ENCODE measurements at places on chromosomes 7 and 10. TPM values are rescaled to one million over a fixed set of nuclear protein-coding genes. Genes with fewer than 3 reads are reported as not detected.

DNA sequence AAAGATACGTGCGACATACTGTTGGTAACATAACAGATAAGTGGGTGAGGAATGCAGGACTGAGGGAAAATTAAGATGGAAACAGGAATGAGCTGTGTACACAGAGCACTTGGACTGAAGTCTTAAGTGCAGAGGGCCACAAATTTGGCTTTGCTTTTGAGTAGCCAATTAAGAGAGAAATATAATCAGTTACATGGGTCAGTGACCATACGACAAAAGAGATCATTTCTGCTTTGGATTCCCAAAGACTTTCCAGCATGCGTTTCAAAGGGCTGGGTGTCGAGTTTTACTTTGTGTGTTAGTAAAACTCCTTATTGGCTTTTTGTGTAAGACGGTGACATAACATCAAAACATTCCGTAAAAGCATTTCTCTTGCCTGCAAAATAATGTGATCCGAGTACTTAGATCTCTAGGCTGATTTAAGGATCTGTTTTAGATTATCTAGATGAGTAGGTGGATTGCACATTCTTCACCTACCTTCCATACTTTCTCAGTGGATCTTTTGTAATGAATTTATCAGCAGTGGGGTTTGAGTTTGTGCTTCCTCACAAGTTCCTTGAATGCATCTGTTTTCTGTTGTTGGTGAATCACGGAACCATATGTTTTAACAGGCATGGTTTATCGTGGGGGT is 7.5 kb downstream of the RABGEF1 start:
- DNase-seq: no peak

GRCh38 chr7:43905956-43906330 is 453 bp downstream of the URGCP start:
- DNase-seq: peak; percentile 60

SYT15B gene
- total RNA-seq: 0.51 TPM

DNA sequence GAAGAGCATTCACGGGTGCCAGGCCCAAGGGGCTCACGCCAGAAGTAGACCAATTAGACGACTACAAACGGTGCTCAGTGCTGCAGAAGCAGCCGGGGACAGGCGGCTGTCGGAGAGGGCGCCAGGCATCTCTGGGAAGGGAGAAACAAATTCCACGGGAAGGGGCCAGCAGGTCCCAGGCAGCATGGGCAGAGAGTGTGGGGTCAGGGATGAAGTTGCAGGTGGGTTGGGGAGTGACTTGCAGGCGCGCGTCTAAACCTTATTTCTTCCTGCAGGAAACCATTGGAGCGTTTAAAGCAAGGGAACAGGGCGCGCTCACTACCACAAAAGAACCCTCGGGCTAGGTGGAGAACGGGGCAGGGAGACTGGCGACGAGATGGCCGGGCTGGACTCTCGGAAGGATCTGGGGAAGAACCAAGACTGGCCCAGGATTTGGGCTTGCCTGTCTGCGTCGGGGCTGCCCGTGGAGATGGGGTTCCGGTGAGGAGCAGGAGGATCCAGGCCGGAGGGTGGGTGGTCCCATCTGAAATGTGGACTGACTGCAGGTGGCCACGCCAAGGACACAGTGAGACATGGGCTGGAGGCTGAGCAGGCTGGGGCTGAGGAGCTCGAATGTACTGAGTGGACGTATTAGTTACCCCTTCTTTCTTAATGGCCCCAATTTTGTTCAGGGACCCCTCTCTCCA is 116.3 kb upstream of the DIP2C start:
- DNase-seq: no peak

GRCh38 chr7:101058355-101058754 is 26.9 kb upstream of the TRIM56 start:
- peak; percentile 74 for DNase-seq

PNLIPRP3 gene
- total RNA-seq: not detected

DNA sequence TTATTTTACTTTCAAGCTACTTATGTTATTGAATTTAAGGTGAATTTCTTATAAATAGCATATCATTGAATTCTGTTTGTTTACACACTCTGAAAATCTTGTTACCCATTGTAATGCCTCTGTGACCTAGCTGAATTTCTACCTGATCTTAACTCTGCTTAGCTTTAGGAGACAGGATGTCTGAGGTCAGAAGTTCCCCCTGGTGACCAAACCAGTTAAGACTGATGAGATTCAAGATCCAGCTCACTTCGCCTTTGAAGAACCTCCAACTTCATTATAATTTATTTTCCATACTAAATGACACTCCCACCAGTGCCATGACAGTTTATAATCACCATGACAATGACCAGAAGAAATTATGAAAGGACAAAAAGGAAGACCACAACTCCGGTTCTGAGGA is 213.4 kb upstream of the CDC14C start:
- DNase-seq: no peak

DNA sequence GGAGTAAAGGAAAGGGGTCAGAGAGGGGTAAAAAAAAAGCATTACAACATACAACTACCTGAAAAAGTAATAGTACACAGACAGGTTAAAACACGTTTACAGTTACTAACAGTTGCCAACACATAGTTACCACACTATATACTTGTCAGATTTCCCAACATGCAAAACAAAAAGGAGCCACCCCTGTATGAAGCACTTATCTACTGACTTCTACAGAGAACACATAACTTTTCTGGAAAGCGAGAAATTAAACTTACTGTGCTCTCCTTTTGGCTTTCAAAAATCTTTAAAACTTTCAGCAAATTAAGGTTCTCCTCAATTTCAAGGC is 2.1 kb downstream of the ABI1 start:
- DNase-seq: no peak

DNA sequence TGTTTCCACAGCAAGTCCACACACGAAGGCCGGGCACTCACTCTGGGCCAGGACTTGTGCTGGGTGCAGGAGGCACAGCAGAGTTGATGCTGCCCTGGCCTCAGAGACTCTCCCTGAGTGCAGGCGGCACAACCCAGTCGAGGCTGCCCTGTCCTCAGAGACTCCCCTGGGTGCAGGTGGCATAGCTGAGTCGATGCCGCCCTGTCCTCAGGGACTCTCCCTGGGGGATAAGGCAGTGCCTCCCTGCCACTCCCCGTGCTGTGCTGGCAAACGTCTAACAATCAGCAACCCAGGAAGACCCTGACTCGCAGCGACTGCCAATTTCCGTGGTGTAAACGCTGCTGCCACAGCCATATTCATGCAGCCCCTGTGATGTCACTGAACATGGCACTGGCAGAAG is 93.1 kb downstream of the PDGFA start:
- DNase-seq: no peak

FAM20C gene
- total RNA-seq: 2.7 TPM

CYP3A4 gene
- not detected for total RNA-seq

DNA sequence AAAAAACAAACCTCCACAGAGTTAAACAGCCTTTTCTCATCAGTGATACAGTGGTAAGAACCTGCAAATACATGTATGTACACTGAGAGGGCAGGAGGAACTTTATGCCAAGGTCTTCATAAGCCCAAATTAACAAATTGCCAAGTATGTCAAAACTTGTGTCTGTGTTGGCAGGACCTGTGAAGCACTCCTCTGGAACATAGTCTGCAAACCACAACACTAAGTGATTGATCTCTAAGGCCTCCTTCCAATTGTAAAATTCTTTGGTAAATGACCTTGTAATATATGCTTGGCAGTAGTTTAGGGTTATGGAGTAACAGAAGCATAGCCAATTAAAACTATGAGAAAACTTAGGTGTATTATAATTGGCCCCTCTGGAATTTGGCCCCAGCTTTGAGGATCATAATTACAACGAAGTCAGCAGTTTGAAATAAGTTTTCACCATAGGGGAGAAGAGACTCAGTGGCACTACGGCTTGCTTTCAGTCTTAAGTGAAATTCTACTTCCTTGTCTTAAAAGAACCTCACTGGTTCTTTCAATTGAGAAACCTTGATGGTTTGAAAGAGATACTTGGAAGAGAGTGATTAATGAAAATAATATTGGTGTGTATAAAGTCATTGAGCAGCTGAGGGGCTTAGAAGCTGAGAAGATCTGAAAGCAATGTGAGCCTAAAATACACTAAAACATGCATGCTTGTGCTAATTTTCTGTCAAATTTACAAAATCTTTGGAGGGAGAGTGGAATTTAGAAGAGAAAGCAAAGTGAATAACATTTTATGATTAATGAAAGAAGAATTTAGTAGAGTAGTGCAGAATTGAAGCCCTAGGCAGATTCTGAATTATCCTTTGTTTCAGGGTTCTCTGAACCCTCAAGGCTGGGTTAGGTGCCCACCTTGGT is 57.6 kb downstream of the CNNM2 start:
- DNase-seq: no peak

DNA sequence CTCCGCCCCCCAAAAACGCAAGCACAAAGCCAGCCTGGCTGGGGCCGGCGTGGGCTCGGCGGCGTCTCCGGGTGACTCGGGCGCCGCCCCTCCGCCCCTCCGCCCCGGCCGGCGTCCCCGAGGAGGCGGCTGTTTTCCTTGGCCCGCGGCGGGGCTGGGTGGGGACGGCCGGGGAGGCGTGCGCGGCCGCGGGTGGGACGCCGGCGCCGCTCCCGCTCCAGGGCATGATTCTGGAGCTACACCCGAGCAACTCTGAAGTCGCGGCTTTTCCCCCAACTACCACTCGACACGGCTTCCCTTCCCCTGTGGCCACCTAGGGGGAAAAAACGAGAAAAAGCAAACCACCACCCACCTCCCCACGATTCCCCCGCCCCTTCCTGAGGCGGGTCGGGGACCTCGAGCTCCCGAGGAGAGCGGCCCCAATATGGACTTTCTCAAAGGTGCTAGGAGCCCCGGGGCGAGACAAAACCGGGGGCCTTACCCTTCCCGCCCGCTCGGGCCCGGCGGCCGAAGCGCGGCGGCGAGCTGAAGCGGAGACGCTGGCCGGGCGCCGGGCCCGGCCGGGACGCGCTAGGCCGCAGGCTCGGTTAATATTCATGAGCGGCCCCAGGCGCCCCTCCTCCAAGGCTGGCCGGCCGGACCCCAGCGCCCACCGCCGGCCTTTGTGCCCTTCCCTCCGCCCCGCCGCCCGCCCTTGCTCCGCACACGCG is 856 bp downstream of the ARHGAP21 start:
- DNase-seq: peak; percentile 64

DNA sequence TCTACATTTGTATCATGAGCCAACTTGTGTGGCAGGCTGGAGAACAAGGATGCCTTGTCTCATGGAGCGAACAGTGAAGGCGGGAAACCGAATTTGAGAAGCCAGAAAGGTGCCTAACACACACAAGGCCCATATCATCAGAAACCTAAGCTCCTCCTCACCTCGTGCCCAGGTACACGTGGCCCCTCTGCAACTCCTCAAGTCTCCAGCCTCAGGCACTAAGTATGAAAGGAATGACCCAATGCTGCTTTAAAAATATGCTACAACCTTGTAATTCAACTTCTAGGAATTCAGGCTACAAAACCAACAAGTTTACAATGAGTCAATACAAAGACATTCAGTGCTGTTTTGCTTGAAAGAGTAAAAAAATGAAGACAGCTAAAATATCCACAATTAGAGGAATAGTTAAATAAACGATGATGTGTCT is 95.7 kb downstream of the CDK6 start:
- DNase-seq: no peak

DNA sequence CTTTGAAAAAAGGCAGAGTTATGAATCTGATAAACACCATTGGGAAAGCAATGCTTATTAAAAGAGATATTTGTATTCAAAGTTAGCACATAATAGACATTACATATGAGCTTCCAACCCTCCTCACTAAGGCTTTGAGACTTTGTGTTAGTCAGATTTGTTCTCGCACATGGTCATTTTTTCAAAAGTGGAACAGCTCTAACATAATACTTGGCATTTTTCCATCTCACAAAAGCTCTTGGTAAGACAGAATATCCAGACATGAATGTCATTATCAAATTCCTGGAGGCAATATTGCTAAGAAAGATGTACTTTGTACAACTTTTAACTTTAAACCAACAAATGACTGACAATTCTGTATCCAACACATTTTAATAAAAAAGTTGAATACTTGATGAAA is 292.4 kb upstream of the SMIM30 start:
- DNase-seq: no peak

GRCh38 chr10:5805260-5805659 is 8.0 kb downstream of the GDI2 start:
- no peak for DNase-seq

TAS2R4 gene
- 0.42 TPM for total RNA-seq

DNA sequence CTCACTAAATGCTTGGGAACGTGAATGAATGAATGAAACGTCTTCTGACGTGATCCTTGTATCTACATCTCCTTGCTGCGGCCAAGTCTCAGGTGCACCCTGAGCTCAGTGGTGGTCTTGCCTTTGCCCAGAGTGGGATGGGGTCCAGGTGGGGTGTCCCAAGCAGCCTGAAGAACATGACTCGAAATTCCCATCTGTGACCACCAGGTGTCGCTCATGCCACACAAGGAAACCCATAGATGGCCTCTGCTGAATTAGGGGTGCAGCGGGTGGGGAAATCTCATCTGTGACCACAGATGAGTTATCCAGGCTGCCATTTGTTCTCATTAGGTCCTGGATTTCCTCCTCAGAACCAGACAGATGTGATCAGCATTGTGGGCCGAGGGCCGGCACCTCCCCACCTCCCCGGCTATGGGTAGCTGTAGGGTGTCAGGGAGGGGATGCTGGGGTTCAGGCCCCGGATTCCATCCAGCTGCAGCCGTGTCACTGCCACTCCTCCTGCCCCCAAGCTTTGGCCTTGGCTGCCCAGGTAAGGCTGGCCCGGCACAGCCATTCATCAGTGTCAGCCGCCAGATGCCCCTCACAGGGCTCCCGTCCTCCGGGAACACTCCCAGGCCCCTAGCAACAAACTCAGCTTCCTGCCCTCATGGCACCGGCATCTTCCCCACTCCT is 21.0 kb upstream of the GNA12 start:
- DNase-seq: peak; percentile 87

OR2A1 gene
- total RNA-seq: not detected

- no peak for DNase-seq
These were observed 69.5 kb downstream of the ADAM22 start for GRCh38 chr7:88003581-88003980.

HELLS gene
- 26.7 TPM for total RNA-seq

PALD1 gene
- total RNA-seq: 276 TPM

DNA sequence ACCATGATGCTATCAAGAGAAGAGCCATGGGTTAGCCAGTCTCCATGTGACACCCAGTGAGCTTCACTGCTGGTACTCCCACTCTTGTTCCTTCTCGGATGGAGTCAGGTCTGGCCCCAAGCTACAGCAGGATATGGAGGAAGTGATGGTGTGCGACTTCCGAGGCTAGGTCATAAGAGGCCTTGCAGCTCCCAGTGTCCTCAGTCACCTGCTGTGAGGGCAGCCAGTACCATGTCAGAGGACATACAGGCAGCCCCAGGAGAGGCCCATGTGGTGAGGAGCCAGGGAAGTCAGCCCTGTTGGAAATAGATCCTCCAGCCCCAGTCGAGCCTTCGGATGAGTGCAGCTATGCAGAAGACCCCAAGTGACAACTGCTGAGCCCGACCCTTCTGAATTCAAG is 237.0 kb downstream of the EBF3 start:
- no peak for DNase-seq

GRCh38 chr10:103504181-103504783 is 10.8 kb downstream of the NEURL1 start:
- peak; percentile 89 for DNase-seq

DNA sequence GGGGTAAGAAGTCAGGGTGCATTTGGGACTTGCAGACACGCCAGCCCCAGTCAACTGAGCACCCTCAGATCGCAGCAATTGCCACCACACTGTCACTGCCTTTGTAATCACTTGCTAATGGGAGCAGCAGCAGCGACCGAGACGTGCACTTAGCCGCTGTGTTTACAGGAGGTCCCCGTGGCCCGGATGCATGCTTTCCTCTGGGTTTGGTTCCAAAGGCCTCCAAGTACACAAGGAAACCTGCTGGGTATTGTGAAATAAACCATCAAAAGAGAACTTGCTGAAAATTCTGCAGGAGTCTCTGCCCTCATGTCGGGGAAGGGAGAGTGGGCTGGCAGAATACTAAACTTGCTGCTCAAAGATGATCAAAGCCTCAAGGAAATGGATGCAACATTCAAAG is 341.7 kb downstream of the DNAJB6 start:
- no peak for DNase-seq
